ENCODE measurements at places on chromosomes 13 and 19.
A peak's percentile ranks its signal among the peaks of the same experiment; 100 is the strongest.

- DNase-seq: no peak
Measured at GRCh38 chr19:40533508-40533907, 43.2 kb upstream of the SHKBP1 start.

DNA sequence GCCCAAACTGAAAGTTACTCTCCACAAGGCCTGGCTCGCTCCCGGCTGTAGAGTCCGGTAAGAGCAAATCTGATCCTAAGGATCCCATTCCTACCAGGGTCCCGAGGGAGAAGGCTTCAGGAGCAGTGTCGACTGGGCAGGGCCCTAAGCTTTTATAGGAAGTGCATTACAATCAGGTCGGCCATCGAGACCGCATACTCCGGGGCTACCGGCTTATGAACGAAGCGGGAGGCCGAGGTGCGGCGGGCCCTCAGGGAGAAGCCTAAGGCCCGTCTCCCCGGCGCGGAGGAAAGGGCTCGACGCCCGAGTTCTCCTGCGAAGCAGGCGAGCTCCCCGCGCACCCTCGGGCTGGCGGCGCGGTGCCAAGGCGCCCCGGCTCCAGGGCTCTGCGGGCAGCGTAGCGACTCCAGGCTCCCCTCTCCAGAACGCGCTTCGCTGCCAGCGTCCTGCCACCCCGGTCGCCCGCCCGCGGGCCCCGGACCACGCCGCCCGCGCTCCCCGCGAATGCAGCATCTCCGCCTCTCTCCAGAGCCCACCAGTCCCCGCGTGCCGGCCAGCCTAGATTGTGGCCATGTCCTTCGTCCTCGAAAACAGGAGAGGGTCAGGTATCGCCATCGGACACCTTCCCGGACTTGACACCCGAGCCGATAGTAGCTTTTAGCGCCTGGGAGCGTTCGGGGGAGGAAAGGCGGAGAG lies 1.4 kb downstream of the EFNB2 start:
- DNase-seq: peak; percentile 47

- peak; percentile 33 for DNase-seq
Measured at GRCh38 chr13:63124863-63125262, 1709.2 kb upstream of the PCDH20 start.

GRCh38 chr13:48404952-48405351 lies 8.0 kb downstream of the LPAR6 start:
- DNase-seq: no peak

DNA sequence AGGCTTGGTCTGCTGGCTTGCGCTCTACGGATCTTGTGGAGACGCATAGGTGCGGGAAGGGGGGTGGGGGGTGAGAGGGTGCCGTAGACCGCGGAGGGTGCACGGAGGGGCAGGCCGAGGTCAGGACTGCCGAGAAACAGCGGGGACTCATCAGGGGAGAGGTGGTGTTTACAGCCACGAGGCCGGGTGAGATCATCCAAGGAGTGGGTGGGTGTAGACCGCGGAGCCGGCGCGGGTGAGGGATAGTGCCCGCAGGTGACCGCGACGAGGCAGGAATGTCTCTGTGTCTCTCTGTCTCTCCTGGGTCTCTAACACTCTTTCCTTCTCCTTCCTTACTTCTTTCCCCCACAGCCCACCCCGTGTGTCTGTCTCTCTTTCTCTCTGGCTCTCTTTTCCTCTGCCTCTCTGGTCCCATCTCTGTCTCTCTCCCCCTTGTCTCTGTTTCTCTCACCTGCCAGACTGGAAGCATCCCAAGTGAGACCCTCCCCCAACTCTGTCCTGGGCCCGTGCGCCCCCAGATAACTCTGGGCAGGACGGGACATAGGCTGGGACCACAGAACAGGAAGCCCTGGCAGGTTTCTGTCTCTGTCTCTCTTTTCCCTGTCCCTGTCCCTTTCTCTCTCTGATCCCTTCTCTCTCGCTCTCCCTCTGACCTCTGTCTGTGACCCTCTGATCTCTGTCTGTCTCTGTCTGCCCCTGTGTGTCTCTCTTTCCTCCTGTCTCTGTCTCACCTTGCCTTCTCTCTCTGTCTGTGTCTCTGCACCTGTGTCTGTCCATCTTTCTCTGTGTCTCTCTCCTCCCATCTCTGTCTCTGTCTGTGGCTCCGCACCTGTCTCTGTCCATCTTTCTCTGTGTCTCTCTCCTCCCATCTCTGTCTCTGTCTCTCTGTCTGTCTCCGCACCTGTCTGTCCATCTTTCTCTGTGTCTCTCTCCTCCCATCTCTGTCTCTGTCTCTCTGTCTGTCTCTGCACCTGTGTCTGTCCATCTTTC lies 1.8 kb upstream of the KLK4 start:
- no peak for DNase-seq

- no peak for DNase-seq
Measured at GRCh38 chr13:89846926-89847585, 1500.4 kb upstream of the MIR17HG start.

DNA sequence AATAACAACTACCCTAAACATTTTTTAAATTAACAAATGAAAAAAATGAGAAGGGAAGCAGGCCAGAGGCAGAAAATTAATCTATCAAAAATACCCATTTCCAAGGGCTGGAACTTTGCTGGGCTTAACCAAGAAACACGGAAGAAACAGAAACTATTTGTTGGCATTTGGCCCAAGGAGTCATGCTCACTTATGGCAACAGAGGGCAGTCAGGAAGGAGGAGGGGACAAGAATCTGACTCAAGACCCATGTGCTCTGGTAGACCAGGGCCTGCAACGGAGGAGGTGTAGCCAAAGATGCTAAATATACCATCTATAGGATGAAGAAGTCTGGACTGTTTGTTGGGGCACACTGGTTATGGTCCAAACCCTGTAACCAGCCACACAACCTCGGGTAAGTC lies 496.7 kb downstream of the COG6 start:
- DNase-seq: no peak

GRCh38 chr13:98039261-98039660 lies 85.8 kb downstream of the IPO5 start:
- no peak for DNase-seq

GRCh38 chr13:106562301-106562700 lies 5.6 kb downstream of the ARGLU1 start:
- DNase-seq: no peak

- no peak for DNase-seq
Measured at GRCh38 chr13:101673360-101674105, 221.1 kb downstream of the ITGBL1 start.

GRCh38 chr19:53389571-53389970 lies 5.4 kb upstream of the ZNF765 start:
- DNase-seq: no peak

DNA sequence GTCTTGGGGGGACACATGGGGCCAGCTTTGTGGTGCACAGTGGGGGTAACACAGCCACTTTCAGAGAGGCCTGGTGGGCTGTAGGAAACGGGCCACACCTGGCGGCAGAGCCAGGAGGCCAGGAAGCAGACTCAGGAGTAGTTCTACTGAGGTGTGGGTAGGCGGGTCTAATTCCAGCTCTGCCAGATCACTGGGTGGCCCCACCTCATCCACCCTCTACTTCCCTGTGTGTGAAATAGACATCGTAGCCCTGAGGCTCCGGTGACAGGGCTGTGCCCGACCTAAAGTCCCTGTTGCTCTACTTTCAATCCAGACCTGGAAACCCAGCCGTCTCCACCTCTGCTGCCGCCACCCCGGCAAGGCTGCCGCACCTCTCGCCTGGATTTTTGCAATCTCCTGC lies 4.0 kb downstream of the NKPD1 start:
- no peak for DNase-seq

DNA sequence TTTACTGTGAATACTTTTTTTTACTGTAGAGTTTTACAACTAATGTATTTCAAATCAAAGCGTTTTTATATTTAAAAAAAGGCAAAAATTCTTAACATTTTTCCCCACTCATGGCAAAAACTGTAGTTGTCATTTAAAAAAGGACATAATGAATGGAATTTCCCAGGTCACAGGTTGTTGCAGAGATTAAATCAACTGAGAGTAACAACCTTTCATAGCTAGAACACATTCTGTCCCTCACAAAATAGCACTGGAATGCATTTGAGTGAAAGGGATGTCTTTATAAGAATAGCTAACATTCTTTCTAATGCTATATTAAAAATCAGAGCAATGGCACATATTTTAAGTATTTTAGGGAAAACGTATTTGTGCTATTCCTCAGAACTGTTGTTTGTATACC lies 1393.3 kb upstream of the ATXN8OS start:
- no peak for DNase-seq

GRCh38 chr19:40797166-40797962 lies 1.6 kb upstream of the EGLN2 start:
- DNase-seq: no peak

DNA sequence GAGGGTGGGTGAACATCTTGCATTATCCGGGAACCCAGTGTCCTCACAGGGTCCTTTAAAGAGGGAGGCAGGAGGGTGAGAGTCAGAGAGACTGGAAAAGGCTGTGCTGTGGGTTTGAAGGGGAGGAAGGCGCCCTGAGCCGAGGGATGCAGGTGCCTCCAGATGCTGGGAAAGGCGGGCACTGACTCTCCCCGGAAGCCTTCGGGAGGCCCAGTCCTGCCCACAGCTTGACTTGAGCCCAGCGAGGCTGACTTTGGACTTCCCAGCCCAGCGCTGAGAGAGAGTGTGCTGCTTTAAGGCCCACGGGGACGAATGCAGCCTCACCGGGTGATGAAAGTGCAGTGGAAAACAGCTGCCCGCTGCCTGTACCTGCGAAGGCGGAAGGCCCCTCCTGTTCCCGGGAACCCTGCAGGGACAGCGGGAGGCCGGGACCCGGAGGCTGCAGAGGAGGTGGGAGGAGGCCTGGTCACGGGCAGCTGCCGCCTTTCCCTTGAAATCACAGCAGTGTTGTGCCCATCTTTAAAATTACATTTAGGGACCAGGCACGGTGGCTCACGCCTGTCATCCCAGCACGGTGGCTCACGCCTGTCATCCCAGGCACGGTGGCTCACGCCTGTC lies 16.1 kb downstream of the REXO1 start:
- no peak for DNase-seq

- no peak for DNase-seq
Measured at GRCh38 chr13:44439452-44440024, 65.9 kb downstream of the SERP2 start.

- no peak for DNase-seq
Measured at GRCh38 chr13:22828081-22828480, 352.7 kb upstream of the SGCG start.

- no peak for DNase-seq
Measured at GRCh38 chr13:113514847-113515246, 24.3 kb upstream of the DCUN1D2 start.

DNA sequence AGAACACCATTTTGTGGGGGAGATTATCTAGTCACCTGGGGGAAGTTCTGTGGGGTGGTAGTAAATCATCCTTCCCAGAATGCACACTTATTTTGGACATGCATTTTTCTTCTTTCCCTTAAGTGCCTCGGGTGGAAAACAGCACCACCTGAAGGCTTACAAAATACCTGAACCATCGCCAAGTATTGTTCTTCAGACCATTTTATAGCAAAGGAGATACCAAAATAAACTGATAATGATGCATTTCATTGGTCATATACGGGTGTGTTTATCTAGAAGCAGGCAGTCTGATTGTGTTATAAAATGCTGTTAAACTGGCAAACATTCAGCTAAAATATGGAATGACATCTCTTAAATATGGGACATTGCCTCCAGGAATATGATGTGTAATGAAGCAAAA lies 1034.7 kb downstream of the SLITRK1 start:
- no peak for DNase-seq

GRCh38 chr19:53130506-53130905 lies 2.2 kb downstream of the ZNF415 start:
- DNase-seq: no peak

DNA sequence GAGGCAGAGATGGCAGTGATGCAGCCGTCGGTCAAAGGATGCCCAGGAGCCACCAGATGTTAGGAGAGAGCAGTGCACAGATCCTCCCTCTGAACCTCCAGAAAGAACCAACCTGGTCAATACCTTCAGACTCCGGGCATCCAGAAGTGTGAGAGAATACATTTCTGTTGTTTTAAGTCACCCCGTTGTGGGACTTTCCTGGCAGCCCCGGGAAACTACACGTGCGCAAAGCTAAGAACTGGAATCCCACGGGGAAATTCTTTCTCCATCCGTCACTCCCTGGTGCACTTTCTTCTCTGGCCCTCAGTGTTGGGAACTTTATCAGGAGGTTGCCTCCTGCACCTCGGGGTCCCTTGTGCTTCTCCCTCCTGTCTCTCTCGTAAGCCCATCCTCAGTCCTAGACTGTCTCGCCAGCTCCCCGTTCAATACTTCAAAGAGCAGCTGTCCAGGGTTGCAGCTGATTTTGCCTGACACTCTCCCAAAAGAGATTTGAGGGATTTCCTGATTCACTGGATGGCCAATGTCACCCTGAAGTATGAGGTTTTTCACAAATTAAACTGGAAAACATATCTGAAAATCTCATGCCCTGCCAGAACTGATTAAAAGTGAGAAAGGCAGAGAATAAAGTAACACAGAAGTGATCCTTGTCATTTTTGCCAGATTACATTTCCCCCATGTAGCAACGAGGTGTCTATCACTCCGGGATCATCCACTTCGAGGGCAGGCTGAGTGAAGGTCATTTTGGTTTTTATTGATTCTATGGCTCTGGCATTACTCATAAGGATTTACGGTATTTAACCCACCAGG lies 136.8 kb downstream of the DCT start:
- DNase-seq: no peak
